Esophagus squamous epithelium (tissue), 5 donors: ENCODE measurements at places on chromosomes 2 and 18.

- no peak for DNase-seq
These were observed 12.5 kb upstream of the CHAC2 start for GRCh38 chr2:53755121-53755520.

- DNase-seq, result no peak
These were observed 428.8 kb downstream of the ZNF521 start for GRCh38 chr18:24923138-24923537.

DNA sequence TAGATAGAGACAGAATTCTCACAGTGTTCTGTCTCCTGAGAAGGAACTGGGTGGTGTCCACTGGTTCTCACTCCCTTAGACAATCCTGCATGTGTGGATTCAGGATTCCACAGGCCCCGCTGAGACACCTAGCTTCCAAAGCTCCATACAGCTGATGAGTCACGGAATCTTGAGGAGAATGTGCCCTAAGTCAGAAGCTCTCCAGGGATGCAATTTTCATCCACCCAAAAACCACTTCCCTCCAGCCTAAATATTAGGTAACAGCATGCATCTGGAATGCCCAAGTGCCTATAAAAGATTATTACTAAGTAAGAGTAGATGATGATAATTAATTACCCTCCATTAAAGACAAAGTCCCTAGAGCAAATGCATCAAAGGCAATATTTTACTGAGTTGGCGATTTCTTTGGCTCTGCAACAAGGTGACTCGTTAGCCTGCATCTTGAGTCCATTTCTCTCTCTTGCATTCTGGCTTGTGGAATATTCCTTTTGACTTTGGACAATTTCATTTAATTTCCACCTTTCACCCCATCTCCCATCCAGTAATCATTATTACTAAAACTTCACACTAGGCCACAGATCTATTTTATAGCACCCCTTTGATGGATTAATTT is 475.1 kb downstream of the TNS1 start:
- no peak for DNase-seq

DNA sequence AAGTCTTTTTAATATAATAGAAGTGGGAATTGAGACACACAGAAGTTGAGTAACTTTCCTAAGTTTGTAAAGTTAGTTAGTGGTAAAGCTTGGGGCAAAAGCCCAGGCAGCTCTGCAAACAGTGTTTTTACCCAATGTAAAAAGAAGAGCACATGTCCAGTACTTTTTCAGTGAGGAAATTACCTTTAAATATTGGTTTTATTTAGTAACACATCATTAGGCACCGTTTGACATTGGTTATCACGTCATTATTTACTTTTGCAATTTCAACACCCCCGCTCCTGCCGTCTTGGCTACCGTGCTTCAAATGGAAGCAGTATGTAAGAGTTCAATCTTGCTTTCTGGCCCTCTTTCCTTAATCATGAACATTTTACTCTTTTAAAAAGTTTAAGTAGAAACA is 807.9 kb downstream of the EPHA4 start:
- no peak for DNase-seq

DNA sequence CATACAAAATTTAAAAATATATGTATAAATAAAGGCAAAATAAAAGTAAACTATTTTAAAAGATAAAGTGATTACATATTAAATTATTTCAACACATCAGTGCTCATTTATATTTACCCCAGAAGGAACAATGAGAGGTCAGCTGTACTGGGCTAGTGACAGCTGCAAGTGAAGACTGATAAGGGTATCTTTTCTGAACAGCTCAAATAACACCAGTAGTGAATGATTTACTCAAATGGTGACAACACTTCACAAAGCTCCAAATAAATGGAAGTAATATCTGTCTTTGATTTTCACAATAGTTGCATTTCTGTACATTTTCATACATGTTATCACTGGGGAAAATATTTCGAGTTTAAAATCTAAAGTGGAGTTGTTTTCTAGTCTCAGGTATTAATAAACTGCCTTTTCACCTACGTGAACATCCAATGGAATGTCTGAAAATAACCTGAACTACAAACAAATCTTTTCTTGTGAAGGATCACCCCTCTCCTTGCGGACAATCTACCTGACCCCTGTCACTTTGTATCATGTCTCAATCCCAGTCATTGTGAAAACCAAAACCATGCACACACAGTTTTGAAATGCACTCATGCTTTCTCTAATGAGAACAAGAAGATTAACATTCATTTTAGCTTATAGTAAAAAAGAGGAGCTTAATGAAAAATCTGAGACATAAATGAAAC is 1928.8 kb upstream of the CELF4 start:
- no peak for DNase-seq

DNA sequence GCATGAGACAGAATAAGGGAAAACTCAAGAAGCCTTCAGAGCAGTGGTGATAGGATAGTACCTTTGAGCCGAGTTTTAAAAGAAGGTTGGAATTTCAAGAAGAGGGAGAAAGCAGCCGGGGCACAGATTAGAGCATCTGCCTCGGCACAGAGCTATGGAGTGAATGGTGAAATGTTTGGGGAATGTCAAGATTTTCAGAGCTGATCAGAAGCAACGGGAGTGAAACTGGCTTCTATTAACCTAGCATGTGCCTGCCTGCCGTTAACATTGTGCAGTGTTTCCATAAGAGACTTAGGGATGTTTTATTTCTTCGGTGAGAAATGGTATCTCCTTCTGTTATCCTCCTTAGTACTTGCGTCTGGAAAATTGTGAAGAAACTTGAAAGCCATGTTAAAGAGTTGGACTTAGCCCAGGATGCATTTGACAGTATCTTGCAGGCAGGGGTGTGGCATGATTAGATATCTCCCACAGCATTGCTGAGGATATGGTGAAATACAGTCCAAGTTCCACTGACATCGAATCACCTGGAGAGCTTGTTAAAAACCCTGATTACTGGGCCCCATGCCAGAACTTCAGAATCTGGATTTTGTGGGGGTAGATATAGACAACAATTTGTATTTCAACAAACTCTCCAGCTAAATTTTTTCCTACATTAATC is 96.8 kb upstream of the PPP1CB start:
- no peak for DNase-seq

DNA sequence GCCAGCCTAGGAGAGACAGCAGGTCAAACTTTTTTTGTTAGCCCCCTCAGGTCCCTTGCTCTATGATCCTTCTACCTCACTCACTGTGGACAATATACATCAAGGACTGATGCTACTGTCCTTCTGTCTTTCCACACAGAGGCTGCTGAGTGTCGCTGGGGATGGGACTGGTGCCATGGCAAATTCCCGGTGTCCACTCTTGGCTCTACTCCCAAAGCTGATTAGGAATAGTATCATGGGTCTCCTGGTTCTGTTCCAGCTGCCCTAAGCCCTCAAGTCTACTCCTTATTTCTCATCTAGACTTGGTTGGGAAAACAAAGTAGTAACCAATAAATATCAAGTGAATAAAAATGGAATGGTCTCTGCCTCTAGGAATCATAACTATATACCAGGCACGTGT is 441.3 kb downstream of the TGIF1 start:
- no peak for DNase-seq

DNA sequence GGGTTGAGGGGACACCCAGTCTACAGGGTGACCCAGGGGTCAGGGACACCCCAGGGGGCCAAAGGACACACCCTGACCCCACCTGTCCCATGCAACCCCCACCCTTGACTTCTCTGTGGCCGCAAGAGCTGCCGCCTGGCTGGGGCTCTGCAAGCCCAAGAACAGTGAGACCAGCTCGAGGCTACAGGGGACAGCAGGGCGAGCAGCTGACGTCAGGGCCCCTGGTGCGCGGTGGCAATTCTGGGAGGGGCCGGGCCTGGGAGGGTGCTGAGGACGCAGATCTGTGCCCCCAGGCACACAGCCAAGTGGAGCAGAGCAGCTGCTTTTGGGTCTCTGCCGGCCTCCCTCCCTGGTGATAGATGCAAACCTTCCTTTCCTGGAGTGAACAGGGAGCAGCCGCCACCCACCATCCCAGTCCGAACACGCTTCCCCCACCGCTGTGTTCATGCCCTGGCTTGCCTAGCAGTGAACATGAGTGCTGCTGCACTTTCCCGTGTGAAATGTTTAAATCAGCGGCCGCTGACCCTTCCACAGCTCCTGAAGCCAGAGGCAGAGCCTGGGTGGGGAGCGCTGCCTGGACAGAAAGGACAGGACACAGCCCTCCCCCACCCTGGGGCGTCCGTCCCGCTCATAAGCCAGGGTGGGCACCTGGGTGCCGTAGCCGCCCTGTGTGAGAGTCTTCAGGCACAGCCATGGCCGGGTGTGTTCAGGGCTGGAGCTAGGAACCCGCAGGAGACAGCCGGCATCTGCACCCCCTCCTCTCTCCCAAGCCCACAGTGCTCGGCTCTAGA is 46.9 kb downstream of the SLC66A2 start:
- DNase-seq, result no peak

DNA sequence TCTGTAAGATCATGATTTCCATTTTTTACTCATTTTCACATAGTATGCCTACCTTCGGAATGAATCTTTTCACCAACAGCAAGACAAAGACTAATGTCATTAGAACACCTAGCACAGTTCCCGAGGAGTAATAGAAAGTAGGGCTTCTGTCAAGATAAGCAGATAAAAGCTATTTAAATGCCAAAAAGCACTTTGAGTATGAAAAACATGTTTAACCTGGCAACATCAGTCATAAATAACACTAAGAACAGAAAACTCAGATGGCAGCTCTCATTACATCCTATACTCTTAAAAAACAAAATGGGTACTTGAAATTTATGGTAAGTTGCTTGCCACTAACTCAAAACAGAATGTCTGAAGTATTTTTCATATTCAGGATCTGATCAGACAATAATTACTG is 17.1 kb downstream of the NEMP2 start:
- DNase-seq, result no peak

DNA sequence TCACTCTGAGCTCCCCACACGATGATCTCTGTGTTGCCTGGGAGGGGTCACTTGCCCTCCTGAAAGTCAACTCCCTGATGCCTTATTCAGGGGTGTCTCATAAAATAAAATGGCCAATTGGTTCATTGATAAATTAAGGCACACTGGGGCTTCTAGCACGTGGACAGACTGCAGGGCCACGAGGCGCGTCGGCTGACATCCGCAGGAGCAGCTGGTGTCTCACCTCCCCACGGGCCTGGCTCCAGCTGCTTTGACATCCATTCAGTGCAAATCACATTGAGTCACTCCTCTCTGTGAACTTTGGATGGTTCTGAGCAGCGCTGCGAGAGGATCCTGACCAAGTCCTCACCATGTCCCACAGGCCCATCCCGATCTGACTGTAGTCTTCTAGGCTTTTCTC is 4.6 kb upstream of the ST8SIA3 start:
- DNase-seq, result no peak

DNA sequence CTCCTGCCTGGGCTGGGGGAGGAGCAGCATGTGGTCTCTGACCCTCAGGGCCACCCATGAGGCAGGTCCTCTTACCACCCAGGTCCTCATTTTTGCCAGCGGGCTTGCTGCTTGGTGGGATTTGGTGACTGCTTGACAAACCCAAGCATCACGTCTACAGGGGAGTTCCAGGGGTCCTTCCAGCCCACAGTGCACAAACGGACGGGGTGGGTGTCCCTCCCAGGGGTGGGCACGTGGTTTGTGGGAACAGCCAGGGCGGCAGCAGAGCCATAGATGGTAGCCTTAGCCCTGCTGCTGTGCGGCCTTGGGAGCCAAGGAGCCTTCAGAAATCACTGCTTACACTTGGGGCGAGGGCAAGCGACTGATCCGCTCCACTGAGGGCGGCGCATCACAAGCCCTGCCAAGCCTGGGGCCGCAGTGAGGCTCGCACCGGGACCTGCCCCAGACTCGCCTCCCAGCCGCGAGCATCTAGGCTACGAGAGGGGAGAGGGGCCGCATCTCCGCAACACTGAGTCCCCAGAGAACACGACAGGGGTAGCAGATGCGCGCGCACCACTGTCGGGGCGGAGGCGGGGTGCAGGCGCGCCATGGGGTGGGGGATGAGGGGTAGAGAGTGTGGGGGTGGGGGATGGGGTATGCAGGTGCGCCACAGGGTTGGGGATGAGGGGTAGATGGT is 36.9 kb downstream of the SNED1 start:
- DNase-seq, result no peak

DNA sequence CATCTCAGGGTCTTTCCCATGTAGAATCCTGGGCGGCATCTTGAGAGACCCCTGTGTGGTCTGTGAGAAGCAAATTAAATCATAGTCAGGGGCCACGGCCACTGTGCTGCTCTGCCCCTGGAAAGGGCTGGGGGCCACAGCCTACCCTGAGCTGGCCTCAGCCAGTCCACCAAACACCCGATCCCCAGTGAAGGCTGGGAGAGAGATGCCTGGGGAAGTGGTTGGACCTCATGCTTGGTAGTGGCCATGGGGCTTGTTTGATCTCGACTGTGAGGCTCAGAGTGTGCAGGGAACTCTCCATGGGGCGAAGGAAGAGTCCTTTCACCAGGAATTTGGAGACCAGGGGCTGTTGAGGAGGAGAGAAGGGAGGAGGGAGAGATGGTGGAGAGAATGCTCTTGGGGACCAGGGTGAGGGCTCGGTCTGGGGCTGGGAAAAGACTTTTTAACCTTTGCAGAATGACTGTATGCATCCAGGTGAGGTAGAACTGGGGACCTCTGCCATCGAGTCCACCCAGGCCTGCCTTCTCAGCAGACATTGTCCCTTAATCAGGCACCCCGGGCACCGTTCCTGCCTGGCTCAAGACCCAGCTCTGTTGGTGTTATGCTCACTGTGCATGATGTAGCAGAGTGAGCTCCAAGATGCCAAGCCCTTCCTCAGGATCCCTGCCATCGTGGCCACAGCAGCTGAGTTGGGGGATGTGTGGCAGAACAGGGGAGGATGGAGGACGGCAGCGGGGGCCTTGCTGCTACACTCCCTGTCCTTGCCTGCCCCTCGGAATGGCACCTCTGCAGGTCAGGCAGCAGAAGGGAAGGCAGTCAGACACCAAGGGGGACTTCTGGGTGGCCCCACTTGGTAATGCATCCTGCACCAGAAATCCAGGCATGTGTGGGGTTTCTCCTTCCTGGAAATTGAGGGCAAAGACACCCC is 249.9 kb downstream of the DYSF start:
- no peak for DNase-seq

- DNase-seq, result no peak
These were observed at the start of gene C1GALT1C1L for GRCh38 chr2:43676322-43677050. C1GALT1C1L (minus strand) TSS chr2:43676429; CDS start chr2:43676322, 107 bp downstream.

GRCh38 chr18:25842665-25843064 is 247.7 kb downstream of the SS18 start:
- DNase-seq, result no peak

DNA sequence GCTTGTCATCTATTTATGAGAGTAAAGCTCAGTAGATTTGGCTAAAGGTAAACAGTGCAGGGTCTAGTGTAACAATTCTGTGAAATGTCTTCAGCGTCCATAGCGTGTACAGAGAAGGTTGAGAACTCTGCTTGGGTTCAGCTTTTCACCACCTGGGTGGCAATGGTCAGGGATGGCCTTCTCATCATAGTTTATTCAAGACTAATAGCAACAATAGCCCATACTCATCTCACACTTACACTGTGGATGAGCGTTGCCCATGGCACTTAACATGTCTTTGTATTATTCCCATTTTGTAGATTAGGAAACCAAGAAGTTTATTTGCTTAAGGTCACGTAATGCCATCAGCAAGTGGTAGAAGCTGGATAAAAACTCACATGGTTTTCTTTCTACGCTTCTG is 106.8 kb upstream of the RND3 start:
- no peak for DNase-seq

GRCh38 chr2:176984987-176985386 is 227.6 kb upstream of the HNRNPA3 start:
- DNase-seq, result no peak
